ENCODE measurements at places on chromosomes 7 and 10. TPM values are rescaled to one million over a fixed set of nuclear protein-coding genes. Genes with fewer than 3 reads are reported as not detected.

Gene IFIT2
- not detected for total RNA-seq

Gene MRLN
- not detected for total RNA-seq

Gene CEP55
- 23.8 TPM for total RNA-seq

Gene SUFU
- 14.2 TPM for total RNA-seq

Gene ZNF485
- total RNA-seq: 2.5 TPM

Gene PAPOLB
- total RNA-seq: 0.39 TPM

Gene GOT1
- total RNA-seq: 142 TPM

Gene FANK1
- 7.5 TPM for total RNA-seq

Gene UNC5B
- 172 TPM for total RNA-seq

Gene PTN
- 183 TPM for total RNA-seq

Gene TFAM
- total RNA-seq: 21.0 TPM

Gene AGMO
- 0.11 TPM for total RNA-seq

Gene BTBD16
- total RNA-seq: not detected

Gene GRM8
- 0.18 TPM for total RNA-seq

Gene ACHE
- 25.6 TPM for total RNA-seq

Gene AMZ1
- 1.1 TPM for total RNA-seq

Gene HECW1
- 0.39 TPM for total RNA-seq

Gene ZNRF2
- total RNA-seq: 29.8 TPM

Gene CALCR
- total RNA-seq: not detected

Gene UNCX
- total RNA-seq: 6.4 TPM

Gene LIPF
- total RNA-seq: not detected

Gene FAM237B
- not detected for total RNA-seq

Gene ABCB1
- not detected for total RNA-seq

Gene KNDC1
- 33.9 TPM for total RNA-seq

Gene OR6B1
- not detected for total RNA-seq

Gene MGMT
- 19.1 TPM for total RNA-seq

- DNase-seq: no peak
Observed at GRCh38 chr7:95001258-95001657, 93.9 kb downstream of the PPP1R9A start.

DNA sequence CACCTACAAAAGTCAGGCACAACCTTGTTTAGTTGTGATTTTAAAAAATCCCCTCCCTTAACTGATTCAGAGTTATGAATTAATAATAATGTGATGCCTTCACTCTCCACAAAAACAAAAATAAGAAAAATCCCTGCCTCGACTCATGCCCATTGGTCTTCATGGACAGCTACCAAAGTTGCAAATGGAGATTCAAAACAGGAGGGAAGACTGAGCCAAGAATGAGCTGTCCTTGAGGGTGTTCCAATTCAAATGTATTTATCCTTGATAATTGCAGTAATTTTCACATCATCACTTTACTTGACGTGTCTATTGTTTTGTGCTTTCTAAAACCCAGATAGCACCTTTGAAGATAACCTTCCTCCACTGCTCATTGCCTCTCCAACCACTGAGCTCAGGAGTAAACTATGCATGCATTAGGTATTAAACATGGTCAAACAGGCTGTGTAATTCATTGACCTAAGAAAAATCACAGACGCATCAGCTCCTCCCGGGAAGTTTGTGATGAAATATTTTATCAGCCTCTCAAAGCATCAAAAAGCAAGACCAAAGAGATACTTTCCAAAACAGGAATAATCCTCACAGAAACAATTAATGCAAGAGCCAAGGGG, 712.7 kb upstream of the IGFBP3 start:
- DNase-seq: peak; percentile 7

DNA sequence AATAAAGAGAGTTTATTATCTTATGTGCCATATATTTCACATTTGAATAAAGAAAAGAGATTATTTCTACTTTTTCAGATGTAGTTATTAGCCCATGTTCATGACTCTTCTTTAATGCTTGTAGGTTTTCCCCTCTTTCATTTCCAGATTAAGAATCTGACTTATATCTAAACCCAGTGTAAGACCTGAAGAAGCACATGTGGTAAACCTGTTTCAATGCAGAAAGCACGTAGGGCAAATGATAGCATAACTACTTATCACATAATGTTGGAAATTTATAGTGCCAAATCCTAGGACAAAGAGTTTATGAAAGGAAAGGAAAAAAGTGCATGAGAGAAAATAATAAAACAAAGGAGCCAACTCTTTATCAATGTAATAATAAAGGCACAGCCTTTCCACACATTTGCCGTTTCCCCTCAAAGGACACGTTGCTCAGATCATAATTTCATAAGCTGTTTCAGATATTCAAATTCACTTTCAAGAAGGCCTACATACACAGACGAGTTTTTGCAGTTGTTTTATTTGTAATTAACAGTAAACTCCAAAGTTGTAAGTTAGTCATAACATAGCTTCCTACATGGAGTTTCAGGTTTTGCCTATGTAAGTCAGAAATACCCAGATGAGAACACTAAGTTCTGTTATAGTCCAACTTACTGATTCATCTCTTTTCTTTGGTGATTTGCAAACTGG, 88.8 kb upstream of the MDFIC start:
- DNase-seq: no peak

DNA sequence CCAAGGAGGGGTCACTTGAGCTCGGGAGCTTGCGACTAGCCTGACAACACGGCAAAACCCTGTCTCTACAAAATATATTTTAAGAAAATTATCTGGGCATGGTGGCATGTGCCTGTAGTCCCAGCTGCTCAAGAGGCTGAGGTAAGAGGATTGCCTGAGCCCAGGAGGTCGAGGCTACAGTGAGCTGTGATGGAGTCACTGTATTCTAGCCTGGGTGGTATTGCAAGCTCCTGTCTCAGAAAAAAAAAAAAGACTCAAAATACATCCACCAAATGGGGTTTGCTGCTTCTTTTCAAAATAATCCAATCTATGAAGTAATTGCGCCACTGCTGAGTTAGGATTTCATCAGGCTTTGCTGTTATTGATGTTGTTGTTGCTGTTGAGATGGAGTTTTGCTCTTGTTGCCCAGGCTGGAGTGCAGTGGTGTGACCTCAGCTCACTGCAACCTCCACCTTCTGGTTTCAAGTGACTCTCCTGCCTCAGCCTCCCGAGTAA, 11.1 kb upstream of the VIM start:
- DNase-seq: no peak

DNA sequence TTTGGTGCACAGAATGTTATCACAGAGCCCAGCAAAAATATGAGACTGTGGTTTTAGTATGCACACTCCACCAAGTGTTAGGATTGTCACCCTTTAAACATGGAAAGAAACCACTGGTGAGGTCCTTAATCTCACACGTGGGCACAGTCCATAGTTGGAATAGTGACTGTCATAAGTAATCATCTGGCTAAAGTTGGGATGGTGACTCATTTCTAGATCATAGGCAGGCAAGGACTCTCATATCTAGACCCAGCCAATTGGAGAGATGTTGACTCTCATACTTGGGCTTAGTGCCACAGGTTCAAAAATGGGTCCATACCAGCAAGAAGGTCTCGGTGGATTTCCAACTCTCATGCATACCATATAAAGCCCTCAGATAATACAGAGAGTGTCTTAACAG, 39.6 kb upstream of the ZNF680 start:
- no peak for DNase-seq

DNA sequence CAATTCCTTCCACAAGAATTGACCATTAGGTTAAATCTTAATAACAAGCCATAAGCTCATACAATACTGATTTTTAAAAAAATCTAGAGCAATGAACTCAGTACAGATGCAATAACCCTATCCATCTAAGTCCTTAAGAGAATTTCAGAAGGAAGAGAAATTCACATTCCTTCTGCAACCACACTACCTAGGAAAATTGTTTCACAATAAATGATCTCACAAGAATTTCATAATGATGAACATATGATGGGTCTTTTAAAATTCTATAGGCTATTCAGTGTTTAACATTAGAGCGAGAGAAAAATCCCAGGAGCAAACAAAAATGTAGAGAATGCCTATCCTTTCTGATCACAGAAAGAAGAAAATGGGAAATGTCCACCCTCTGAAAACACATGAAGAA, 70.0 kb upstream of the MAGI2 start:
- no peak for DNase-seq

DNA sequence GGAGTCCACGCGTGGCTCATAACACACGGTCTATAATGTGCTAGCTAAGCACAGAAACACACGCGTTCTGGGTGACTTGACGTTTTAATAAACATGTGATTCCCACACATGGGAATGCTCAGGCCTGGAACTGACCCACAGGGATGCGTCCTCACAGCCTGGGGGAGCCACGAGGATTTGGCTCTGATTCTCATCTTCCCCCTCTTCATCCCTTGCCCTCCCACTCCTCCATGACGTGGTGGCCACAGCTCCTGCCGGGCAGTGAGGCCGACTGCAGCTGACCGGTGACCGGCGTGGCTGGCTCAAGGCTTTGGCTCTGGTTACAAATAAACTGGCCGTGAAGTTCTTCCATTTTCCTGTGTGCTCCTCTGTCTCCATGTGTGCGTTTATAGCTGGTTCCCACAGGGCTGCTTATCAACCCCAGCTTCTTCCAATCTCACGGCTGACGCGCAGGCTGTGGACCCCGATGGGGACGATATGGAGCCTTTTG, 40.9 kb upstream of the KLF6 start:
- DNase-seq: no peak

- DNase-seq: no peak
Observed at GRCh38 chr7:122485856-122486255, 181.3 kb upstream of the FEZF1 start.

GRCh38 chr10:112637901-112638300, 190.9 kb downstream of the VTI1A start:
- no peak for DNase-seq

DNA sequence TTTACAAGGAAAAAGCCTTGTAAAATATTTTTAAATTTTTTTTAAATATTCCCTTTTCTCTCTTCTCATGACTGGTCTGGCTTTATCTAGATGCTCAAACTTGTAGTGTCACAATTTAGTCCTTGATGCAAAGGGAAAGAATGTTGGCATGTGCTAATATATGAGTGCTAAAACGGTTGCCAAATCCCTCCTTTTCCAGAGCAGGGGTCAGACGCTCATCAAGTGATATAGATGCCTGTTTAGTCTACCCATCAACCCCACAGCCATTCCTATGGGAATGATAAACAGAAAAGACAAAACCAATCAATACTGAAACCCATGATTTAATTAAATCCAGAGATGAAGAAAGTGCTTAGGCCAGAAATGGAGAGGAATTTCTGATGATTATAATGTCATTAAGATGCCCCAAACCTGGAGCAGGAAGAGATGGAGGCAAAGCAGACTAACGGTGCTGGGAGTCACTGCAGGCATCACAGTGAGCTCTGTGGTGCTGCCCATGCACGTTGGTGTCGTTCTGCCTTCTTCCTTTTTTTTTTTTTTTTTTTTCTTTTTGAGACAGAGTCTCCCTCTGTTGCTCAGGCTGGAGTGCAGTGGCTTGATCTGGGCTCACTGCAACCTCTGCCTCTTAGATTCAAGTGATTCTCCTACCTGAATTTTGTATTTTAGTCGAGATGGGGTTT, 210.1 kb upstream of the STK17A start:
- DNase-seq: peak; percentile 34

- DNase-seq: no peak
Observed at GRCh38 chr7:84191261-84191660, 3.3 kb downstream of the SEMA3A start.

DNA sequence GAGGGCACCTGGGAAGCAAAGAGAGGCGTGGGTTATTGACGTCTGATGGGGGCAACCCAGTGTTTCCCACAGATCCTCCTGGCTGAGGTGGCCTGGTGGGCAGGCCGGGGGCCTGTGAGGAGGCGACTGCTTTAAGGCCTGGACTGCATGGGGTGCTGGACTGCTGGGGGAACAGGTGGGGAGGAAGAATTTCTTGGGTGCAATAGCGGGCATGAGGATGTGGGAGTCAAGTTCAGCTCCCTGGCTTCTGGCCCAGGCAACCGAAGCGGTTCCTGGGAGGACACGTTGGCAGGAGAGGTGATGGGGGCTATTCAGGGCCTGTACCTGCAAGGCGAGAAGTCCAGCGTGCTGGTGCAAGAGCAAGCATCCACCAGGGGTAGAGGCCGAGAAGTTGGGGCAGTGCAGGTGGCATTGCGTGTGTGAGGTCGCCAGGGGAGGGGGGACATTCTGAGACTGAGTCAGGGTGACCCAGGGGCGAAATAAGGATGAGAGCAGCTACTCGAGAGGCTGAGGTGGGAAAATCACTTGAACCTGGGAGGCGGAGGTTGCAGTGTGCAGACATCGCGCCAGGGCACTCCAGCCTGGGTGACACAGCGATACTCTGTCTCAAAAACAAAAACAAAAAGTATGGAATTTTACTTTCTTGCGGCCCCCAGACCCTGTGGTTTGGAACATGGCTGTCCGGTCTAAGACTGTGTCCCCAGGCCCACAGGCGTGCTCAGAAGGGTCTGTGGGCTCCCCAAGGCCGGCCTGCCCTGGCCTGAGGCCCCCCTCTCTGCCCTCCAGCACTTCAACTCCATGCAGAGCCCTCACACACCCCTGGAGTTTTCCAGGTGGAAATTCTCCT, 53.6 kb upstream of the ELN start:
- DNase-seq: no peak

GRCh38 chr7:84170646-84171045, 23.9 kb downstream of the SEMA3A start:
- no peak for DNase-seq

- DNase-seq: no peak
Observed at GRCh38 chr10:51786016-51786683, 86.8 kb upstream of the CSTF2T start.

DNA sequence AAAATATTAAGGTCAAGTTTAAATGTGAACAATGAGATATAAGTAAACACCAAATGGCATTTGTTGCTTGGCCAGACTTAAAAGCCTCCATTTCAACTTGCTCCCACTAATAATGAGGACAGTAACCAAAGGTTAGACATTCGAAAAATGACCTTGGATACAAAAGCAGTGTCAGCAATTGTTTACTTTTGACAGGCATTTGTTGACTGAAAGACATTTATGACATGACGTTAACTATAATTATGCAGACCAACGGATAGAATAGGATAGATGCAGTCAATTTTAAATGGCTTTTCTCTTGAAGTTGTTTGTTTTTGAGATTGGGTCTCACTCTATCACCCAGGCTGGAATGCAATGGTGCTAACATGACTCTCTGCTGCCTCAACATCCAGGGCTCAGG, 6.3 kb upstream of the WNT16 start:
- no peak for DNase-seq

- no peak for DNase-seq
Observed at GRCh38 chr7:32206488-32206887, 136.3 kb upstream of the PDE1C start.

GRCh38 chr10:85008488-85009184, 680.2 kb downstream of the CCSER2 start:
- DNase-seq: no peak

DNA sequence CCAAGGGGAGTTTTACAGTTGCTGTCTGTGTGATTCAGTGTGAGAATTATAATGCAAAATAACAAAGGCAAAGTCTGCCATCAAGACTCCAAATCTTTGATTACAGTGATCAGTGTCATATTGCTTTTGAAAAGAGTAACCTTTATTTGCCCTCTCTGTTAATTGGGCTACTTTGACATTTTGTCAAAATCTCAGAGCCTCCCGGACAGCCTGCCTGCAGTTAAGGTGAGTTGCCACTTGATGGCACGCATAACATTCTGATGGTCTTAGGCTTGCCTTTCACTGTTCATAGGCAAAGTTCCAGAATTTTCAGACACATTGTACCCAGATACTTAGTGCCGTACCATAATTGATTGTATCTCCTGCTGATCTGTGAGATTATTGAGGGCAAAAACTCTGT, 253.5 kb downstream of the ABCA13 start:
- DNase-seq: peak; percentile 59
